ENCODE measurements at places on chromosomes 1 and 21. TPM values are rescaled to one million over a fixed set of nuclear protein-coding genes. Genes with fewer than 3 reads are reported as not detected.

- no peak overlapping the region for H3K4me3 ChIP-seq
- H3K27me3 ChIP-seq: no peaks in the 10 kb centered on the region
- H3K36me3 ChIP-seq: no peaks in the 10 kb centered on the region
- no peak for DNase-seq
- H3K4me1 ChIP-seq: peaks cover 29% of the 10 kb centered on the region
Observed at GRCh38 chr1:1377540-1378205, 2.7 kb upstream of the AURKAIP1 start.

GRCh38 chr1:53957194-53957818, 11.2 kb downstream of the LRRC42 start:
- peak; percentile 9 for DNase-seq
- H3K36me3 ChIP-seq: peaks cover 28% of the 10 kb centered on the region
- H3K4me1 ChIP-seq: peaks cover 25% of the 10 kb centered on the region
- no peak overlapping the region for H3K4me3 ChIP-seq

DNA sequence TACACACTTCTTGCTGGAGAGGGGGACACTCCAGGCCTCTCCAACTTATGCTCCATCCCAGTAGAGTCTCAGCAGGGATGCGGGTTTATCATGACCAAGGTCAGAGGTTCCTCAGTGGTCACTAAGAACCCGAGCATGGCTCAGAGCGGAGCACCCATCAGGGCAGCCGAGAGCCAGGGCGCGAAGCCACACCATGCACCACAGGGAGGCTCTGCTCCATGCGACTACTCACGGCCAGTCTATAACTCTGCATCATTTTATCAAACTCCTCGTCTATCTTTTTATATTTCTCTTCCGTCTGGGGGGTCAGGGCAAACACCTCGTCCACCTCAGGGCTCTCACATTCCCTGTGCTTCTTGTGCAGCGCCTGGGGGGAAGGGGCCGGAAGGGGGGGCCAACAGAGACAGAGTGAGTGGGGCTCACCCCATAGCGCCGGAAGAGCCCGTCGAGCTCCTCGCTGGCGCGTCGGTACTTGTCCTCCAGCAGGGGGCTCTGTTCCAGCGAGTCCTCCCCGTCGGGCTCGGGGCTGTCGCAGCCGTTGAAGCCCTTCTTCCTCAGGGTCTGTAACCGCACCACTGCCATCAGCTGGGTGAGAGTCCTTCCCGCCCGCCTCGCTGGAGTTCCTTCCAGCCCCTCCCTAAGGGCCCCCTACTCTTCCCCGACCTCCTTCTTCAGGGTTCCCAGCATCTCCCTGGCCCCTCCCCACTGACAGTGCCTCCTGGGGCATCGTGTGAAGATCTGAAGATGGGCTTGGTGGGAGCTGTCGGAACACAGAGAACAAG, 20.0 kb downstream of the MEF2D start:
- H3K4me1 ChIP-seq: peaks cover 63% of the 10 kb centered on the region
- no peak overlapping the region for H3K4me3 ChIP-seq
- peak; percentile 85 for DNase-seq
- H3K27ac ChIP-seq: peak overlapping the region; percentile 33
- H3K27me3 ChIP-seq: no peaks in the 10 kb centered on the region

- peak overlapping the region; percentile 77 for H3K4me3 ChIP-seq
- peak overlapping the region; percentile 95 for H3K27ac ChIP-seq
- no peaks in the 10 kb centered on the region for H3K36me3 ChIP-seq
- H3K4me1 ChIP-seq: peaks cover 26% of the 10 kb centered on the region
- peak; percentile 32 for DNase-seq
- no peaks in the 10 kb centered on the region for H3K27me3 ChIP-seq
Observed at GRCh38 chr1:193060938-193061337, 1.5 kb downstream of the RO60 start.

DNA sequence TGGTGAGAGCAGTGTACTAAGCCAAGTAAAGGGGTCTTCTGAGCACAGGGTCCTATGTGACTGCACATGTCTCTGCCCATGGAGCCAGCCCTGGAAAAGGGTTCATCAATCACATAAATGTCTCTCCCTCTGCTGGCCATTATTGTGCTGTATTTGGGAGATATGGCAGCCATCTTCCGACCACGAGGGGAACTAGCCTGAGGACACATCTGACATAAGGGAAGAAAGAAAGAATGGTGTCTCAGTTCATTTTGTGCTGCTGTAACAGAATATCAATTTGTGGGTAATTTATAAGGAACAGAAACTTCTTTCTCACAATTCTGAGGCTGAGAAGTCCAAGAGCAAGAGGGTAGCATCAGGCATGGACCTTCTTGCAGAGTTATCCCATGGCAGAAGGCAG, 55.1 kb upstream of the GJA5 start:
- no peak overlapping the region for H3K27ac ChIP-seq
- no peaks in the 10 kb centered on the region for H3K4me1 ChIP-seq
- DNase-seq: no peak
- H3K36me3 ChIP-seq: no peaks in the 10 kb centered on the region

DNA sequence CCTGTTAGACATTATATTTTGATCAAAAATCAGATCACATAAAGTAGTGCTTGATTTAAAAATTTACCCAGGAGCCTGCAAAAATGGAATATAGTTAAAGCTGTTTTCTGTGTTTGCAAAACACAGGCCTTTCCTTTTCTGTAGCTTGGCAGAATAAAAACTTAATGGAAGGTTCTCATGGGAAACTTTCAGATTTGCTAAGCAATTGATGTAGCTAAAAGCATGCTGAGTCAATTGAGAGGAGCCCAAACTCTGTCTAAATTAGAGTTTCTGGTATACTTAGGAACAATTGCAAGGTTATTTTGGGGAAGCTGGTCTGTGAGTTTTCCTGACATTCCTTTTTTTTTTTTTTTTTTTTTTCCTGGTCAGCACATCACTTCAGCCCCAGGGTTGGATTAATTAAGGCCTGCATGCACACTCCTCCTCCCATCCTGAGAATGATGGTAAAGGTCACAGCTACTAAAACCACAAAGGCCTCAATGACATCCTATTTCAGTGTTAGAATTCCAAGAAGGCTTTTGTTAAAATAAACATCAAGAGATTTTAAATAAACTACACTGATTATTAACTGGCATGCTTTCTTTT, 608.7 kb downstream of the PLPP3 start:
- H3K4me3 ChIP-seq: no peak overlapping the region
- no peaks in the 10 kb centered on the region for H3K36me3 ChIP-seq
- no peak overlapping the region for H3K27ac ChIP-seq
- DNase-seq: no peak

DNA sequence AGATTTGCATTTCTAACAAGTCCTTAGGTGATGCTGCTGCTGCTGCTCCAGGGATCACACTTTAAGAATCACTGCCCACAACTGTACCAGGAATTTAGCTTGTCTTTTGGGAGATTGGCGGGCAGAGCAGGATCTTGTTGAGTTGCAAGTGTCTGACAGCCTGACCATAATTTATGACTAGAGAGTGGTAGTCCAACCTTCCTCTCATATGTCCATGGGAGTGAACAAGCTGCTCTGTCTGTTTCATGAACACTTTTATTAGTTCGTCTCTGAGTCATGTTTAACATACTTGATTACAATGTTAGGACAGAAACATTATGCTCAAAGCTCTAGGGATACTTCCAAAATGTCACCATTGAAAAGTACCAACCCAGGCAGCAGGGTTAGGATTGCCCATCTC, 169.6 kb downstream of the TGFB2 start:
- H3K27me3 ChIP-seq: no peaks in the 10 kb centered on the region
- H3K4me3 ChIP-seq: no peak overlapping the region
- H3K4me1 ChIP-seq: no peaks in the 10 kb centered on the region
- H3K36me3 ChIP-seq: no peaks in the 10 kb centered on the region

GRCh38 chr1:71804140-71804539, 478.2 kb downstream of the NEGR1 start:
- no peaks in the 10 kb centered on the region for H3K4me1 ChIP-seq
- no peaks in the 10 kb centered on the region for H3K27me3 ChIP-seq
- no peak overlapping the region for H3K27ac ChIP-seq
- H3K36me3 ChIP-seq: no peaks in the 10 kb centered on the region
- no peak overlapping the region for H3K4me3 ChIP-seq
- DNase-seq: peak; percentile 45

GRCh38 chr1:43608827-43609226, 41.1 kb upstream of the KDM4A start:
- peaks cover 97% of the 10 kb centered on the region for H3K36me3 ChIP-seq
- H3K27me3 ChIP-seq: no peaks in the 10 kb centered on the region
- no peak for DNase-seq
- no peaks in the 10 kb centered on the region for H3K4me1 ChIP-seq
- no peak overlapping the region for H3K4me3 ChIP-seq

GRCh38 chr1:11842154-11843041, 5.2 kb downstream of the NPPA start:
- H3K4me1 ChIP-seq: no peaks in the 10 kb centered on the region
- no peak overlapping the region for H3K4me3 ChIP-seq
- peaks cover 49% of the 10 kb centered on the region for H3K36me3 ChIP-seq
- DNase-seq: no peak
- H3K27me3 ChIP-seq: no peaks in the 10 kb centered on the region

- H3K36me3 ChIP-seq: no peaks in the 10 kb centered on the region
- no peak overlapping the region for H3K4me3 ChIP-seq
- no peaks in the 10 kb centered on the region for H3K27me3 ChIP-seq
- H3K4me1 ChIP-seq: no peaks in the 10 kb centered on the region
- no peak for DNase-seq
- no peak overlapping the region for H3K27ac ChIP-seq
Observed at GRCh38 chr1:51927029-51927428, 48.5 kb upstream of the NRDC start.

DNA sequence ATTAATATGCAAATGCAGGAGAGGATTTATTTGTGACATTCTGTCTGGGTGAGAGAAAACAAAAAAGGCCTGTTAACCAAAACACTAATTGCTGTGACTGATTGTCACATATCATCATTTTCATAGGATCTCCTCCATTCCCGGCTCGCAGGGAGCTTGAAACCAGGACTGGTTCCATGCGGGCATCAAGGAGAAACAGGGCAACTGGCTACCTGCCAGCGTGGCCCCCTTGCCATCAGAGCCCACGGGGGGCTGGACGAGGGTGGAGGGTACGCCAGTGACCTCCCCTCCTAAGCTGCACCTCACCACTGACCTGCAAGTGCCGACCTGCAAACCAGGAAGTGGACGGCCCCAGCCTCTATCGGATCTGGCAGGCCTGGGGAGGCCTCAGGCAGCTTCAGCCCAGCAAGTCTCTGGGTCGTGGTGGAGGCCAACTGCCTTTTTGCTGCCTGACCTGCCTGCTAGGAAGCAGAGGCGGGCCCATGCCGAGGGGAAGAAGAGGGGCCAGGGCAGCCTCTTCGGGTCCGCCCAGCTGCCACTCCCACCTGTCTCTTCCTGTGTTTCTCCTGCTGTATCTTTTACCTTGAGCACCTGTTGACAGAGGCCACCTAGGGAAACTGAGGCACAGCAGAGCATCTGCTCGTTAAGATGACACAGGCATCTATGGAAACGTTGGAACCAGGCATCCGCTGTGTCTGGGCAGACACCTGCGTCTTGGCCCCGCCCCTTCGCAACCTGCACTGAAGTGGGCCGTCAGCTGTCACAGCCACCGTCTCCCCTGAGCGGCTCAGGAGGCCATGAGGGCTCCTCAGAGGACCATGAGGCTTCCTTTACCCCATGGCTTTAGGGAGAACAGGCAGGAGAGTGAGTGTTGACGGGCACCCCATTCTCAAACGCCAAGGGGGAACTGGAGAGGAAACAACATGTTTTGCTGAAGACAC, 74.8 kb downstream of the CASZ1 start:
- H3K36me3 ChIP-seq: no peaks in the 10 kb centered on the region
- H3K4me1 ChIP-seq: peaks cover 89% of the 10 kb centered on the region
- no peak overlapping the region for H3K4me3 ChIP-seq

GRCh38 chr1:110465038-110465813, 14.3 kb downstream of the PROK1 start:
- no peaks in the 10 kb centered on the region for H3K36me3 ChIP-seq
- H3K4me1 ChIP-seq: peaks cover 23% of the 10 kb centered on the region
- no peak for DNase-seq
- H3K4me3 ChIP-seq: no peak overlapping the region
- peak overlapping the region; percentile 78 for H3K27ac ChIP-seq

Gene ADAMTS4
- 10.4 TPM for total RNA-seq

Gene DNAJC28
- total RNA-seq: not detected

Gene CAMSAP2
- total RNA-seq: 16.5 TPM

Gene SPRR2E
- total RNA-seq: not detected

Gene MTARC2
- 51.3 TPM for total RNA-seq

Gene OVAAL
- not detected for total RNA-seq

Gene BSND
- not detected for total RNA-seq

Data from stomach (tissue), 19 donors.